ENCODE measurements at places on chromosomes 1 and 21. TPM values are rescaled to one million over a fixed set of nuclear protein-coding genes. Genes with fewer than 3 reads are reported as not detected.

The LCE1F gene
- polyA plus RNA-seq, result not detected

The COL16A1 gene
- 49.8 TPM for polyA plus RNA-seq

The PGLYRP3 gene
- polyA plus RNA-seq, result not detected

The AUNIP gene
- polyA plus RNA-seq, result 0.74 TPM

The GLIS1 gene
- not detected for polyA plus RNA-seq

The PADI2 gene
- polyA plus RNA-seq, result 0.48 TPM

The CORT gene
- polyA plus RNA-seq, result 1.4 TPM

The ELAPOR1 gene
- polyA plus RNA-seq, result 11.2 TPM

The ACP6 gene
- polyA plus RNA-seq, result 24.6 TPM

The TMPRSS15 gene
- polyA plus RNA-seq, result not detected

The RIMS3 gene
- polyA plus RNA-seq, result 5.1 TPM

The MSH4 gene
- polyA plus RNA-seq, result 0.27 TPM

The APP gene
- 434 TPM for polyA plus RNA-seq

The CCDC185 gene
- not detected for polyA plus RNA-seq

The EPHX1 gene
- polyA plus RNA-seq, result 1,831 TPM

The LAMC1 gene
- polyA plus RNA-seq, result 12.3 TPM

The TTC39A gene
- 8.7 TPM for polyA plus RNA-seq

The TBX15 gene
- 0.48 TPM for polyA plus RNA-seq

The CHAF1B gene
- 0.77 TPM for polyA plus RNA-seq
